D721Med (cell line): ENCODE measurements at places on chromosomes 12 and 14.

DNA sequence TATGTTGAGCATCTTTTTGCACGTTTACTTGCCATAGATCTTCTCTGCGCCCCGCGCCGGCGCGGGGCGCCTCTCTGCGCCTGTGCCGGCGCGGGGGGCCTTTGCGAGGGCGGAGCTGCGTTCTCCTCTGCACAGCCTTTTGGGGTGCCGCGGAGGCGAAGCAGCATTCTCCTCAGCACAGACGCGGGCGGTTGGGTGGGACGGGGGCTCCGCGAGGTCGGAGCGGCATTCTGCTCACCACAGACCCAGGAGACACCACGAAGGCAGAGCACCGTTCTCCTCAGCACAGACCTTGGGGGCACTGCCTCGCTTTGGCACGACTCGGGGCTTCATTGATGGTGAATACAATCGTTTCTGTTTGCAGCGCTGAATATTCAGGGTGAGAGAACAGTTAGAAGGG, 28.5 kb upstream of the ANHX start:
- DNase-seq: no peak

- DNase-seq: no peak
Measured at GRCh38 chr12:52532636-52533035, 12.4 kb upstream of the KRT5 start.

DNA sequence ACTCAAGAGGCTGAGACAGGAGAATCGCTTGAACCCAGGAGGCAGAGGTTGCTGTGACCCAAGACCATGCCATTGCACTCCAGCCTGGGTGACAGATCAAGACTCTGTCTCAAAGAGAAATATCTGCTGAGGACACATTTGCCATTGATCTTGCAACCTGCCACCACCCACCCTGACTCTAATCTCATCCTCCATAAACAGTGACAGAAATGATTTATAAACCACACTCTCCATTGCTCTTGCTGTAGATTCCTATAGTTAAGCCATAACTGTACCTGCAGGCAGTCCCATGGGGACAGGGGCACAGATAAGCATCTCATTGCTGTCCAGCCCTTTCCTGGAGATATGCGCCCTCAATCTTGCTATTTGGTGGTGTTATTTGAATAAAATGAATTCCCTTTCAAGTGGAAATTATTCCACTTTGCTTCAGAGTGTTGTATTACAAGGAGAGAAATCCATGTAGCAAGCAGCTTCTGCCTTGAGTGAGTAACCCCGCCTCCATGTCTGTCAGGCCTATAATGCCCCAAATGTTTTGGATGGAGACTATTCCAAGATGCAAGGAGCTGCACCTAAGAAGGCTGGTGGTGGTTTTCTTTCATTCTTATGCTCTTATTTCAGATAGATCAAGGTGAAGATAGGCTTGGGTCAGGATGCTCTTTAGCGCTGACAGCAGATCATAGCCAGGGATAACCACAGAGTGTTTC, 3.0 kb upstream of the ZDHHC22 start:
- no peak for DNase-seq

DNA sequence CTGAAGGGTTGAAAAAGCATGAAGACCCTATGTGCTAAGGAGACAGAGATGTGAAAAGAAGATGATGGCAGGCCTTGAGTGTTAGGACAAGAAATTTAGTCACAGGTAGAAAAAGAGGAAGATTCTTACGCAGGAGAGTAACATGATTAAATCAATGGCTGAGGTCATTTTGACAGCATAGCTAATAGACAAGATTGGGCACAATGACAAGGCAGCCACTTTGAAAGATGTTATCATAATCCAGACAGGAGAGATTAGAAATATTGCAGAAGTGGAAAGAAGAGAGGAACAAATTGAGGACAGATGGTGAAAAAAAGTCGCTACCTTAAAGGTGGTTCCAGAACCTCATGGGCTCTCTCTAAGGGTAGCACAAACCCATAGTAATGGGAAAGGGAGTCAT, 228.8 kb upstream of the DDHD1 start:
- no peak for DNase-seq

- no peak for DNase-seq
Measured at GRCh38 chr14:69468949-69469348, 15.6 kb upstream of the PLEKHD1 start.

GRCh38 chr14:101973356-101973755, 9.0 kb downstream of the DYNC1H1 start:
- DNase-seq: no peak

DNA sequence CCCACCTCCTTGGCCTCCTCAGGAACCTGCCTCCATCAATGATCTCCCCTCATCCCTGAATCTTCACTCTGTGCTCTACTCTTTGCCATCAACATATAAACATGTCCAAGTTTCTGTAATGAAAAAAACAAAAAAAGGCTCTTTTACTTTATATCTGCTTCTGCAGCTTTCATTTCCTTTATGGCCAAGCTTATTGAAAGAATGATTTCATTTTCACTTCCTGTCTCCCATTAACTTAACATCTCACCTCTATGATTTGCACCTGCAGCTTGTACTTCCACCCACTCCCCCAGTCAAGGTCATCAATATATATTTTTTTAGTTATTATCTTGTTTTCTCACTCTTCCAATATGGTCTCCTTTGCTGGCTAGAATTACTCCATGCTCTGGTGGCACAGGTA, 15.6 kb upstream of the RNU6-7 start:
- no peak for DNase-seq

GRCh38 chr12:112185093-112185923, 59.9 kb downstream of the TRAFD1 start:
- DNase-seq: no peak

DNA sequence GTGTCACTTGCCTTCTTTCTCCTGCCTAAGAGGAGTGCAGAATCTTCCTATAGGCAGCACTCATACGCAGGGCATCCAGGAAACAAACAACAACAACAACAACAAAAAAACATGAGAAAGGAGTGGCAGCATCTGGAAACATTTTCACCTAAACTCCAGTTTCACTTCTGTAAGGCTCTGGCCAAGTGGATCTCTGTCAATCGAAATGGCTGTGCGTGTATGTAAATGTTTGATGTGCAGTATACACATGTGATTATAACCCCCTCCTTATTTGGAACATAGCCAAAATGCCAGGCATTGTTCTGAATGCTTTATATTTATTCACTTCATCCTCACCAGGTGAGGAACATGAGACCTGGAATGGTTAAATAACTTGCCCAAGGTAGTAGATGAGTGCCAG, 76.8 kb downstream of the COX16 start:
- DNase-seq: no peak

- DNase-seq: no peak
Measured at GRCh38 chr14:74524076-74524811, 30.7 kb downstream of the ISCA2 start.
